ENCODE measurements at places on chromosomes 2 and 18.

GRCh38 chr2:205975082-205975949 is 110.7 kb downstream of the INO80D start:
- DNase-seq, result peak; percentile 12

GRCh38 chr18:48818329-48819254 is 132.2 kb downstream of the SMAD7 start:
- no peak for DNase-seq

DNA sequence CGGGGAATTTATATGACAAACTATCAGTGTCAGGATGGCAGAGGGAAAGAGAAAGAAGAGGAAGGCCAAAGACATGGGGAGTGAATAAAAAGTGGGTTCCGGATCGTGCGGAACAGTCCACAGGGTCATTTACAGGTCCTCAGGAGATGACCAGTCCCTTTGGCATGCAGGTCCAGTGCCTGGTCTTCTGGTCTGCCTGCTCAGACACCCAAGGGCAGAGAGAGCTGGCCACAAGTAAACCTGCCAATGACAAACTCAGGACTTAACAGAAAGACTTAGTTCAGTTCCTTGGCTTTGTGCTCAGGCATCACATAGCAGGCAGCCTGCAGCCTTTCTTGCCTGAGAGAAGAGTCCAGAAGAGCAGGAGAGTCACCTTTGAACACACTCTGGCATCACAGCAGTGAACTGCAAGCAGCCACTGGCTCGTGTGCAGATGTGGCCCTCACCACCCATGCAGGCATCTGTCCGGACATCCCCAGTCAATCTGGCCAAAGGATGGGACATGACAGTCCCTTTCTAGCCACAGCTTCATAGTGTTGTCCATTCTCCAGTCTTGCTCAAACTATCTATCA is 14.0 kb downstream of the TMEM127 start:
- DNase-seq, result peak; percentile 93

DNA sequence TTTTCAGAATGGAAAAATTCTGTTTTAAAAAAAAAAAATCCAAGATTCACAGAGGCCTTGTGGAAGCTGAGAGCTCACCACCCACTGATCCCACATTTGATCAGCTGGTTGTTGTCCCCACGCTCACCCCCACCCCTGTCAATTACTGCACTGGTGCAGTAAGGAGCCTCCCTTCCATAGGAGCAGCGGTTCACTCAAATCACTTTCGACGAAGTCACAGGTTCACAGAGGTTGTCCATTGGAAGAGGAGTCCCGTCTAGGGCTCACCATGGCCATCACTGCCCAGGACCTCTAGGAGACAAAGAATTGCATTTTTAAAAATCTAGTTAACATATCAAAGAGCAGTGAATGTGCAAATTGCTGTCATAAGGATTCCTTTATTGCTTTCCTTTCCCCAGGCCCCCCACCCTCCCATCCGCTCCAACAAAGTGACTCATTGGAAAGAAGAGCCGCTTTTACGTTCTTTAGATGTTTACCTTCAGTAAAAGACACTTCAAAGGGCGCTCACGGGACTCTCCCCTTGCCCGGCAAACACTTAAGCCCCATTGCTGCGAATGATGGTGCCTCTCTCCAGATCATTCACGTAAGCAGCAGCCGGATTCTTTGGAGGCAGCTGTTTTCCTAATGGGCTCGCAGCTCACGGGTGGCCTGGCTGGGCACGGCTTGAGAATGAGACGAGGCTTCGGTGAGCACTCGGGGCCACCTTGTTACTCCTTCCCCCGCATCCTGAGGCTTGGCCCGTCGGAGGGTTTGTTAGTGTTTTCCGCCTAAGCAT is 165.5 kb upstream of the SALL3 start:
- no peak for DNase-seq

DNA sequence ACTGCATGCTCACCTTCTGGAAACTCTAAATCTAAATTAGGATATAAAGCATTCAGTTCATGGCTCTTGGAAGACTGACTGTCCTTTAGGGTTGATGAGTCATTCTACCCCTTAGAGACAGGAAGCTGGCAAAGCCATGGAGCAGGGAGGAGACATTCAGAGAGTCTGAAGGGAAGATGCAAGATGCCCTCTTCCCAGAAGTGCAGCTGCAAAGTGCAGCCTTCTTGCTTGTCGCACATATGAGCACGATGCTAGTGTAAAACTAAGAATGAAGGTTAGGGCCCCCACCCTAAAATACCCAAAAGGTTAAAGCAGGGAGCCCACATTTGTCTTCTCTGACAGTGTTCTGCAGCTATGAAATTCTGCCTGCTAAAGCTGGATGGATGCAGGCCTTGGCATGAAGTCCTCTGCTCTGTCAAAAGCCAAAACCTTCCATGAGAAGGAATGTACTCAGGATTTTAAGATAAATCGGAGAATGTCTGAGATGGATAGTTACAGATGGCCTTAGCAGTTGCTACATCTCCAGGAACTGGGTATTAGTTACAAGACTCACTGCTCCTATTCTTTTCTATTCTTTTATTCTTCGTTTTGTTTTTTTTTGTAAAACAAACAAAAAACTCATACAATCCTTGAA is 89.7 kb downstream of the POLE4 start:
- peak; percentile 61 for DNase-seq

GRCh38 chr2:172772633-172773032 is 37.0 kb downstream of the RAPGEF4 start:
- DNase-seq, result peak; percentile 10

GRCh38 chr2:127314193-127314988 is 20.4 kb upstream of the ERCC3 start:
- DNase-seq, result no peak

- peak; percentile 4 for DNase-seq
Observed at GRCh38 chr2:143231254-143231645, 102.0 kb downstream of the ARHGAP15 start.

- peak; percentile 92 for DNase-seq
Observed at GRCh38 chr2:160375037-160375436, 118.6 kb downstream of the RBMS1 start.

GRCh38 chr2:8573234-8573941 is 108.5 kb upstream of the ID2 start:
- DNase-seq, result no peak

DNA sequence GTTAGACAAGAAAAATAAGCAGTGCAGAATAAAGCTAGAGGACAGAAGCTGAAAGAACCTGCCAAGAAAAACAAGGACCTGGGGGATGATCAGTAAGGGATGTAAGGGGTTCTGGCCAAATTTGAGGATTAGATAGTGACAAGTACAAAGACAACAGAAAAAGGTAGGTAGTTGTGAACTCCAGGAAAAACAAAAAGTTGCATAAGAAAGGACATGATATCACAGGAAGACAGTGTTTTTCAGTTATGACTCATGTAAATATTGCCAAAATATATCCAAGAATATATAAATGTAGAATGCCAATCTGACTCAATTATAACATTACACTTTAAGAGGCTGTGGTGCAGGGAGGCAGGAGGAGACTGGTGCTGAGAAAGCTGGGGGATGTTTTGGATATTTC is 209.8 kb upstream of the SH3BP4 start:
- no peak for DNase-seq

DNA sequence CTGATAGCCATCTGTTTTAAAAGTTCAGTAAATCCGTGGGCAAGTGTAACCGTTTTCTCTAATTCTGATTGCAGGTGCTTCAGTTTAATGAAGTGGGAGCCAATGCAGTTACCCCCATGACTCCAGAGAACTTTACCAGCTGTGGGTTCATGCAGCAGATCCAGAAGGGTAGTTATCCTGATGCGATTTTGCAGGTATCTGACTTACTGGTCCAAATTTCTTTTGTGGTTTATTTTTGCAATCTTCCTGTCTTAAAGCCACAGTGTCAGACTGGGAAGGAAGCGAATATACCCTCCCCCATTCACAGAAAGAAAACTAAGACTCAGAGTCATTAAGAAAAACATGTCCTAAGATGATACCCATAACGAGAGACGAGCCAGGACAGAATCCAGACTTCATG is 7.7 kb downstream of the SERPINB2 start:
- no peak for DNase-seq

DNA sequence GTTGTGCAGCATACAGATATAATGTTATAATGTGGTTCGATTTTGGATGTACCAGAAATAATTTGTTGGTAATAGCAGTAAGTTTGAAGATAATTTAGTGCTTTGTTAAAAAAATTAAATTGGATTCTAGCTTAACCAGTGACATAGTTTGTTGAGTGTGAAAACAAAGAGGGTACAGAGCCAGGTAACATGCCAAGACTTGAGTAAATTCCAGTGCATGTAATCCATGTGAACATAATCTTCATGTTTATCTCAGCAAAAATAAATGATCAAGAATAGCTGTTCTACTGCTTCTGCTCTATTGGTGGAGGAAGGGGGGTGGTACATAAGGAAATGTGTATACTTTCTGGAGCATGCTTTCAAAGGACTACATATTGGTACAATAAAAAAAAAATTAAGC is 165.8 kb downstream of the DNAH7 start:
- no peak for DNase-seq

- DNase-seq, result no peak
Observed at GRCh38 chr2:189374481-189374880, 66.8 kb upstream of the WDR75 start.

DNA sequence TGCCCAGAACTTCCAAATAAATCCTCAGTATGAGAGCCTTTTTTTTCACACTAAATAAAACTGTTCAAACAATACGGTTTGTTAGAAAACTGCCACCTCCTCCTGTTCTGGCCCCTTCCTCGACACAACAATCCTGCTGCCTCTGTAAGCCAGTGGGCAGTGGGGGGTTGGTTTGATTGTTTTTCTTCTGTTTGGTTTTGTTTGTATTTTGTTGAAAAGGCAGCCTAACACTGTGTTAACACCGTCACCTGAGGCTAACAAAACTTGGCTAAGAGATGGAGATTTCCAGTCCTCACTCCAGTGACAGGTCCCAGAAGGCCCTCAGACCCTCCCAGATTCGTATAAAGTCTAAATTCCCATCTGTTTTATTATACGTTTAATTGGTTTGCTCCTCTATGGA is 402.1 kb downstream of the ZNF521 start:
- no peak for DNase-seq

- DNase-seq, result no peak
Observed at GRCh38 chr18:1227025-1227424, 322.4 kb downstream of the ADCYAP1 start.

GRCh38 chr2:66962716-66963115 is 434.4 kb upstream of the ETAA1 start:
- DNase-seq, result no peak

DNA sequence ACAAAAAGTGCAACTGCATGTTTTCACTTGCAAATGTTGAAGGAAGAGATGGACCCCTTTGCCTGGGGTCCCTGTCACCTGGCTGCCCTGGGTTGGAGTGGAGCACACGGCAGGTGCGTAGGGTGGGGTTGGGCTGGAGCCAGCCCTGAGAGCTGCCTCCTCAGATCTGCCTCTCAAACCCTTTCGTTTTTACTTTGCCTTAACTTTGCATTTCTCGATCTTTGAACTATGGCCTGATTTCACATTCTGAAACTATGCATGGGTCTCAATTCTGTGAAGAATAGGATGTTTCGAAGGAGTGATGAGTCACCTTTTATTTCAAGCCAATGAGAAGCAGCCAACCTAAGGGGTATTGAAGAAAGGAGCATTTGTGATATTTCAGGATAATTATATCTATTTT is 132.8 kb downstream of the ACOXL start:
- no peak for DNase-seq

DNA sequence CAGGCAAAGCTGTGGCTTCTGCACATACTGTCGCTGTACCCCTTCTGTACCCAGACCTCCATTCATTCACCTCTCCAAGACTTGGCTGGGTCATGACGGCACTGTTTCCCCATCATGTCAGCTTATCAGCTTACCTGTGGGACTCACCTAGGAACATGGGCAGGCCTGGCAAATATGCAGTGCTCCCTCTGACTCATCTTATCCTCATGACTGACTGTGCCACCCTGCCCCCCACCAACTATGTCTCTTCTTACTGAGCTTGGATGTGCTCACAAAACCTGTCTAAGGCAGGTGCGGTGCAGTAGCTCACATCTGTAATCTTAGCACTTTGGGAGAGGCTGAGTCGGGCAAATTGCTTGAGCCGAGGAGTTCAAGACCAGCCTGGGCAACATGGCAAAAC is 152.4 kb downstream of the MGAT5 start:
- no peak for DNase-seq

- peak; percentile 42 for DNase-seq
Observed at GRCh38 chr2:225354281-225354774, 45.2 kb upstream of the NYAP2 start.

DNA sequence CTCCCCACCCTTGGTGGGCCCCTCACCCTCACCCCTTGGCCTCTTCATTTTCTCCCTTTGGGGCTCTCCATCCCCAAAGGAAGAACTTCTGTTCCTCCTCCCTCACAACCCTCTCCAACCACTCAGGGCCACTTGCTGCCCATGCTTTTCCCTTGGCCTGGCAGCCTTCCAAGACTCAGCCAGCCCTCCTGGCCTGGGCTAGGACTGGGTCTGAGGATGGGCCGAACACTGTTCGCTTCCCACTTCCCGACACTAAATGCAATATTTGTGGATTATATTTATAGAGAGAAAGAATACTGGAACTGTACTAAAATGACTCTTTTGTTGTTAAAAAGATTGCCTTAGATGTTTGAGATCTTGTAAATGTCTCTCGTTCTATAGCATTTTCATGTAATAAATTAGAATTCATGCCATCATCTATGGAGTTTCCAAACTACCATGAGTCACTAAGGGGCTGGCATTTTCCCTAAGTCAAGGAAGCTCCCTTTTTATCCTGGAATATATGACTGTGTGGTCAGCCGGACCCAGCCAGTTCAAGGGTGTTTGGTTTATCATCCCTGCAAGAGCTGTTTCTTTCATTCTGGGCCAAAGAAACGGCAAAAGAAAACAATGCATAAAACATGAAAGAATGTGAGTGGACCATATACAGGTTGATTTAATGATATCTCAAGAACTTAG is 3.8 kb downstream of the CXCR2 start:
- no peak for DNase-seq

- no peak for DNase-seq
Observed at GRCh38 chr18:50356036-50356945, 18.6 kb upstream of the SKA1 start.

GRCh38 chr2:152716805-152717227 is 445 bp downstream of the PRPF40A start:
- no peak for DNase-seq

DNA sequence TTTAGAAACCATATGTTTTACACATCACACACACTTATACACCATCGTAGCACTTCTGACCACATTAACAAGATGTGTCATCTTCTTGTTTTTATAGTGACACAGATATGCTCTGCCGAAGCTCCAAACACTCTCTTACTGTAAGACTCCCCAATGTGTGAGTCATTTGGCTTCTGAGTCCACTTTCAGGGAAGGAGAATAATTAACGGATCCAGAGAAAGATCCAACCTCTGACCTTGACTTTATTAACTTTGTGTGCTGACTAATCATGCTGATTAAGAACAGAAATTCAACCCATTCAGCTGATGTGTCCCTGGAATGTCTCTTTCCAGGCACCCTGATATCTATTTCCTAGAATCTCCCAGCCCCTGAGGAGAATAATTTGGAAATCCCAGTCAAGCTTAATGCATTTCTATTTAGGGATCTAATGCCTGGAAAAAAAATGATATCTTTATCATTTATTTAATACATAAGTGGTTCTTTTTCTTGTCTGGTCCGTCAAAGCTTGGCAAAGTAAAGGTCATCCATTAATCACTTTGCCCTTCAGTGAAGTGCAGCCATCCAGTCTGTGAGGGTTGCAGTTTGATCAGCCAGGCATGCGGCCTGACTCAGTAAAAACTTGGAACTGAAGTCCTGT is 615.8 kb upstream of the SYT4 start:
- peak; percentile 87 for DNase-seq

All from fibroblast of gingiva (primary cell).